ENCODE measurements at places on chromosomes 4 and X.
A peak's percentile ranks its signal among the peaks of the same experiment; 100 is the strongest.

- no peak for DNase-seq
Measured at GRCh38 chr4:118757761-118758251, 72.6 kb downstream of the METTL14 start.

GRCh38 chrX:12954981-12955380, 19.9 kb upstream of the TMSB4X start:
- no peak for DNase-seq

DNA sequence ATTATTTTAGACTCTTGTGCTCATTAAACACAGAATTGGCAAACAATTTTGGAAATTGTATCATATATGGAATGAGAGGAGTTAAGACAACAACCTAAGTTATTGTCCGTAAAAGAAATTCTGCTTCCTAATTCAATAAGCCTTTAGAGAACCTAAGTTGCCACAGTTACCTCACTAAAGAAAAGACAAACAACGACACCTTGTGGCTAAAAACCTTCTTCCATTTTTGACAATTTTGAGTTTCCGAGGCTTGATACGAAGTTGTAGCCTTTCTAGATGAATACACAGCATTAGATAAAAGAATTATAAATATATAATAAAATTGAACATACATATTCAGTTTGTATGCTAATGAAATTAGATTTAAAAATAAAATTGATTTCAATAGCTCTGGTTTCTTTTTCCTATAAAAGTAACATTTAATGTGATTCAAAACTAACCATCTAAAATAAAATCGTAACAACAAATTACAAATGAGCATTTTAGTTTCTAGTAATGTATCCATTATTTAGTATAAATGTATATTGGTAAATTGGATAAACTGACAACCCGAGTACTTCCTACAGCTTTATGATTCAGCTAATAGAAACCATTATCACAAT, 275.1 kb downstream of the GPM6A start:
- no peak for DNase-seq

- DNase-seq = peak; percentile 1
Measured at GRCh38 chr4:122930862-122931261, 8.5 kb upstream of the NUDT6 start.

DNA sequence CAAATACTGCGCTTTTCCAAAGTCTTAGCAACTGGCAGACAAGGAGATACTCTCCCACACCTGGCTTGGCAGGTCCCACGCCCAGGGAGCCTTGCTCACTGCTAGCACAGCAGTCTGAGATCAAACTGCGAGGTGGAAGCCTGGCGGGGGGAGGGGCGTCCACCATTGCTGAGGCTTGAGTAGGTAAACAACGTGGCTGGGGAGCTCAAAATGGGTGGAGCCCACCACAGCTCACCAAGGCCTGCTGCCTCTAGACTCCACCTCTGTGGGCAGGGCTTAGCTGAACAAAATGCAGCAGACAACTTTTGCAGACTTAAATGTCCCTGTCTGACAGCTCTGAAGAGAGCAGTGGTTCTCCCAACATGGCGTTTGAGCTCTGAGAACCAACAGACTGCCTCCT, 23.0 kb upstream of the NFKB1 start:
- no peak for DNase-seq

DNA sequence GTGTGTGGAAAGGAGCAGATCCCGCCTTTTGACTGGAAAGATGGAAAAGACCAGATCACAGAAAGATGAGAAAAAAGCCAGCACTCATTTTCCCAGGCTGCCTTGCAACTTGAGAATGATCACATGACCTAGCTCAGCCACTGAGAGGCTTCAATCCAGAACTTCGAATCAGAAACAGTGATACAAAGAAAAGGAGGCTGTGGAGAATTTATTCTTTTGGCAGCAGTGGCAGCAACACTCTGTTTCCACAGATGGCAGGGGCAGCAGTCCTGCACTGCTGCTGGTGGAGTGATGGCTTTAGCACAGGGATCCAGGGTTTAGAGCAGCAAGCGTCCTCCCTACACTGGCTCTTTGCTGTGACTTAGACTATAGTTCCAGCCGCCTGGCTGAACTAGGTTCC, 77.8 kb upstream of the SH3RF1 start:
- DNase-seq = no peak

DNA sequence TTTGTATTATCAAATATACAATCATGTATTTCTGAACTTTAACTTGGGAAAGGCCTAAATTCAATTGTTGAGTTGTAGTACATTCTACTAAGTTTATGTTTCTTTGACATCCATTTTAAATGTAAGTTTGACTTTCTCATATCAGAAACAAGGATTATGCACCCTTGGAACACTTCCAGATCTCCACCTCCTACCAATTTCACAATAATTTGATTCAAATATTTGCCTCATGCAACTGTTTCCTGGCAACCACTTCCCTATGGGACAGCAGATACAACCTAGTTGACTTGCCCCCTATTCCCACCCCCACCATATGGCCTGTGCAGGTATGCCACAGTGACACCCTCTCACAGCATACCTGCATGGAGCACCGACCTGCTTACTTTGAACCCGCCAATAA, 506.4 kb upstream of the PABPC4L start:
- DNase-seq = no peak

GRCh38 chr4:1009542-1010394, 1.7 kb upstream of the FGFRL1 start:
- DNase-seq = peak; percentile 70

DNA sequence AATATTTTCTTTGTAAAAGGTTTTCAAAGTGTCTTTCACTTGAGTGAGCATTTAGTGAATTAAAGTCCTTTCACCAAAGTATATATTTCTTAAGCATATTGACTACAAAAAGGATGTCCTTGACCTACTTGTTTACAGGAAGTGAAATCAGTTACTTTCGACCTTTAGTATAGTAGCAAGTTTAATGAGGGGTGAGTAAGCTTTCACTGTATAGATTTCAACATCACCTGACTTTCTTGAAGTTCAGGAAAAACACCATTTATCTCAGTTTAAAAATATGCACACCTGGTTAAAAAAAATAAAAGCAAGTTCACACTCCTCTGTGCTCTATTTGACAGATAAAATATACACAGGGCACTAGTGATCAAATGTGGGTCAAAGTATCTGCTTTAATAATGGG, 88.1 kb downstream of the CCSER1 start:
- no peak for DNase-seq

DNA sequence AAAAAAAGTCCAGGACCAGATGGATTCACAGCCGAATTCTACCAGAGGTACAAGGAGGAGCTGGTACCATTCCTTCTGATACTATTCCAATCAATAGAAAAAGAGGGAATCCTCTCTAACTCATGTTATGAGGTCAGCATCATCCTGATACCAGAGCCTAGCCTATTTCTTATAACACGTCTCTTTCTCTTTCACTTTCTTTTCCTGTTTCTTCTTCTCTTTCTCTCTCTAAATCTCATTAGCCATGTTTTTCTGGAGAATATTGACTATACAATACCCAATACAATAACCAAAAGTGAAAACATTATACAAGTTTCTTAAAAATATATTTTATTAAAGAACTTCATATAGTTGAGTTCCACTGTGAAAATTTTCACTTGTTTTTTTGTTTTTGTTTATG, 1154.9 kb upstream of the PCDH7 start:
- no peak for DNase-seq

DNA sequence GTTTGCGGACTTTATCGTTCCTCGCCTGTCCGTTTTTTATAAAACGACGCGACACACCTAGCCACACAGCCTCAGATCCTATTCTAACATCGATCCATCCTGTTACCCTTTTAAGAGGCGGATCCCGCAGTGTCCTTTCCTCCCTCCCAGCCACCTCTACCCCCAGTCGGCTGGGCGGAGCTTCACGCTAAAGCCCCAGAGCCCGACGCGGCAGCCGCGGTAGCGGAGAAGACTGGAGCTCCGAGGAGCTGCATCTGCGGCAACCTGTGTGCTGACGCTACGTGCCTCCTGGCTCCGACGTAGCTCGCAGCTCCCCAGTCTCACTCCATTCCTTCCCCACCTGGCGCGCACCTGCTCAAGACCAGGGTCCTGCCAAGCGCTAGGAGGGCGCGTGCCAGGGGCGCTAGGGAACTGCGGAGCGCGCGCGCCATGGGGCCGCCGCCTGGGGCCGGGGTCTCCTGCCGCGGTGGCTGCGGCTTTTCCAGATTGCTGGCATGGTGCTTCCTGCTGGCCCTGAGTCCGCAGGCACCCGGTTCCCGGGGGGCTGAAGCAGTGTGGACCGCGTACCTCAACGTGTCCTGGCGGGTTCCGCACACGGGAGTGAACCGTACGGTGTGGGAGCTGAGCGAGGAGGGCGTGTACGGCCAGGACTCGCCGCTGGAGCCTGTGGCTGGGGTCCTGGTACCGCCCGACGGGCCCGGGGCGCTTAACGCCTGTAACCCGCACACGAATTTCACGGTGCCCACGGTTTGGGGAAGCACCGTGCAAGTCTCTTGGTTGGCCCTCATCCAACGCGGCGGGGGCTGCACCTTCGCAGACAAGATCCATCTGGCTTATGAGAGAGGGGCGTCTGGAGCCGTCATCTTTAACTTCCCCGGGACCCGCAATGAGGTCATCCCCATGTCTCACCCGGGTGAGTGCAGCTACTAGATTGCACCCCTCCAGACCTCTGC, at the start of gene RNF128:
RNF128 (plus strand) TSS at position 217 of the 953 bp plus-strand sequence; CDS start at position 430, 213 bp downstream.
- DNase-seq = peak; percentile 3

DNA sequence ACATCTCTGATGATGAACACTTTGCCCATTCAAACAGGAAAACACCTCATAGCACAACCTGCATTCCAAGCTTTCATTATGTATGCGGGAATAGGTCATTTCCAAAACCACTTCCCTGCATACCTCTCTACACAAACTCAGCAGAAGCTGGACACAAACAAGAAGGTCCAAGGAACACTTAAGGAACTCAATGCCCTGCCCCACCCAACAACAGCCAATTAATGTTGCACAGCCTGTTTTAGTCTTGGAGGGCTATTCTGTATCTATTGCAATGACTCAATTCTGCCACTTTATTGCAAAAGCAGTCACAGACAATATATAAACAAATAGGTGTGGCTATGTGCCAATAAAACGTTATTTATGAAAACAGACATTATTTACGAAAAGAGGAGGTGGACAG, 16.7 kb downstream of the OPHN1 start:
- DNase-seq = no peak

DNA sequence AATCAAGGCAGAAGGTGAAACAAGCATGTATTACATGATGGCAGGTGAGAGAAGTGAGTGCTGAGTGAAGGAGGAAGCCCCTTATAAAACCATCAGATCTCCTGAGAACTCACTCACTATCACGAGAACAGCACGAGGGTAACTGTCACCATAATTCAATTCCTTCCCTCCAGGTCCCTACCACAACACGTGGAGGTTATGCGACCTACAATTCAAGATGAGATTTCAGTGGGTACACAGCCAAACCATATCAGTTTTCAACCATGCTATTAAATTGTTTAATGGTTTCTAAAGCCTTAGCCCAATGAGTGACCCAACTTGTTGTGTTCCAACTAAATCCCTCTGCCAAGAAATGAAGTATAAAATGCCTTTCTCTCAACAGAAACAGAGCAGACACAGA, 519.8 kb downstream of the GBA3 start:
- no peak for DNase-seq

DNA sequence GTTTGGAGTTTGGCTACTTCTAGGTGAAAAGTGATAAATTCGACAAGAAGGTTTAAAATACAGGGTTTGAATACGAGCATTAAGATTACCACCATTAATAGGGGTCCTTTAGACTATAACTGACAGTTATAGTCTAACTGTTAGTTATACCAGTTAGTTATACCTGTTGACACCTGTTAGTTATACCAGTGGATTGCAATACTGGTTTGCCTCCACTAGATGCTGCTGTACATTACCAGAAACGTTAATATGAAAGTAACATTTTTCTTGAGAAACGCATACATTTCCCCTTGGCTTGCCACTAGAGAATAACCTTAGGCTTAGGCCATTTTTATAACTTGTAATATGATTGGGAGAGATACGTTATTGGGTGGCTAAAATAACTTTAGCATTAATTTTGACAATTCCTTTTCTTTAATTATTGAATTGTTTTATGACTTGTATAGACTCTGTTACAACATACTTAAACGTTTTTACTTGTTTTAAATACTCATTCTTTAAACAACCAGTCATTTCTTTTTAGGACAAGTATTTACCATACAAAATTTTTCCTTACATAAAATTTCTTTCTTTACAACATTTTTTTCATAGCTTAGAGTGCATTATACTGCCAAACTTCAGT, 911.2 kb downstream of the FSTL5 start:
- no peak for DNase-seq

- no peak for DNase-seq
Measured at GRCh38 chr4:169573889-169574288, 38.5 kb downstream of the NEK1 start.

DNA sequence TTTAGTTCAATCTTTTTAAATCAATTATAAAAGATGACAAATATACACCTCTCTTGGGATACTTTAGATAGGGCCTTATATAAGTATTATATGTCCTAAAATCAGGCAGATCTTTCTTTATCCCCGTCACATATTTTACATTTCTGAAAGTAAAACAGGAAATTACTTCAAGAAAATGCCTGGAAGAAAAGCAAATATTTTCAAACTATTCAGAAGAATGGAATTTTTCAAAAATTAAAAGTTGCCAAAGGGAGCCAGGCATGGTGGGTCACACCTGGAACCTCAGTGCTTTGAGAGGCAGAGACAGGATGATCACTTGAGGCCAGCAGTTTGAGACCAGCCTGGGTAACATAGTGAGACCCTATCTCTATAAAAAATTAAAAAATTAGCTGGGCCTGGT, 34.4 kb downstream of the MGARP start:
- no peak for DNase-seq
